ENCODE measurements at places on chromosomes 6 and 20.
A peak's percentile ranks its signal among the peaks of the same experiment; 100 is the strongest.

- DNase-seq = no peak
Observed at GRCh38 chr6:33578588-33579011, 1.5 kb downstream of the BAK1 start.

DNA sequence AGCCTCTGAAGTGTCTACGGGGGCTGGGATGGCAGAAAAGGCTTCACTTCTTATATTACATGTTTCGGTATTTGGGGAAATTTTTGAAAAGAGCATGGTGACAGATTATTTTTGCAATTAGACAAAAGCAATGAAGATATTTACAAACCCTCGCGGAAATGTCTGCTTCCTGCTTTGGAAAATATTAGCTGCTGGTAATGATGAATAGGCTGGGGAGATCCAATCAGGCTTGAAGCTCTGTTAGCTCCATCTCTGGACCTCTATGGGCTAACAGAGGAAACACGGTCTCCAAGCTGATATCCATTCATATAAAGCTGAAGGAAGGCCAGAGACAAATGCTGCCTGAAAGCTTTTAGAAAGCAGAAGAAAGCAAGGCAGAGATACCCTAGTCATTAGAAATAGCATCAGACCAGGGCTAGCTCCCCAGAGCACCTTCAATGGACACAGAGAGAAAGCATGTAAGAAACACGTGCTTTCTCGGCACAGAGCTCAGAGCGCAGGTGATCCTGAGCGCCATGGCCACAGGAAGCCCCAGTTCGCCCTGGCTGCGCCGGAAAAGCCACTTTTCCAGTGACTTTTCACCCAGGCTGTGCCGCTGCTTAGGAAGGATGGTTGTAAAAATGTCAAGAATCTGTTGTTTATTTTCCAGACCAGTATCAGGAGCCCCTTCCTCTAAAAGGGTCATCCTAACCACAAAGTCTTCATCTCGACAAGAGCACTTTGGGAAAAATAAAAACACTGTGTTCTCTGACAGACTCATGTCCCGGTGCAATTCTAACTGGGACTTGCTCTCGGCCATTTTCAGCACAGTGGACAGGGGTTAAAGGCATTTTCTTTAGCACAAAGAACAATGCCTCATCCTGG lies 68.5 kb upstream of the NFATC2 start:
- DNase-seq = no peak

DNA sequence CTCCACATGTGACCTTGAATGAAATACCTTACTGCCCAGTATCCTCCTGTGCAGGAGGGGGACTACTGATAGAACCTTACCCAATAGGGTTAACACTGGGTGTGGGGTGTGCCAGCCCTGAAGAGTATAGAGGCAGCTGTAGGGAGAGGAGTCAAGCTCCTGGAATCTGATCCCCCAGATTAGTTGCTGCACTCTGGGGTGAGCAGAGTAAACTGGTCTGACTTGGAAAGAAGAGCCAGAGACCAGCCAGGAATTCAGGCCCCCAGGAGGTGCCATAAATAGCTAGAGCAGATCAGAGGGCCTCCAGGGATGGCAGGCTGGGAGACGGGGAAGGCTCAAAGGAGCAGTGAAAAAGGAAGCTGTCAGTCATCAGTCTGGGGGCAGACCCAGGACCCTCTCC lies 3.5 kb upstream of the APOBEC2 start:
- DNase-seq = no peak

DNA sequence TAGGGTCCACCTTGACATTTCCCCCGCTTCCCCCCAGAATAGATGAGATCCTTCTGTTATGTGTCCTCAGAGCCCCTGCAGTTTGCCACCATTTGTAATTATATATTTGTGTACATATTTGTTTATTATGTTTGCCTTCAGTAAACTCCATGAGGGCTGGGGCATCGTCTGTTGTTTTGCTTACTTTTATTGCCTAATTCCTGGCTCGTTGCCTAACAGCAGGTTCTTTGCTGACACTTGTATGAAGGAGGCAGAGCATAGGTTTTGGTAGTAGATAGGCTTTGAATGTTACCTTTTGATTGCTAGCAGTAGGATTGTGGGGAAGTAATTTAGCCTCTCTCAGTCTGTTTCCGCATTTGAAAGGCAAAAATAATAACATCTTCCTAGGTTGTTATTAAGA lies 9.9 kb downstream of the MAP3K4 start:
- peak; percentile 17 for DNase-seq

DNA sequence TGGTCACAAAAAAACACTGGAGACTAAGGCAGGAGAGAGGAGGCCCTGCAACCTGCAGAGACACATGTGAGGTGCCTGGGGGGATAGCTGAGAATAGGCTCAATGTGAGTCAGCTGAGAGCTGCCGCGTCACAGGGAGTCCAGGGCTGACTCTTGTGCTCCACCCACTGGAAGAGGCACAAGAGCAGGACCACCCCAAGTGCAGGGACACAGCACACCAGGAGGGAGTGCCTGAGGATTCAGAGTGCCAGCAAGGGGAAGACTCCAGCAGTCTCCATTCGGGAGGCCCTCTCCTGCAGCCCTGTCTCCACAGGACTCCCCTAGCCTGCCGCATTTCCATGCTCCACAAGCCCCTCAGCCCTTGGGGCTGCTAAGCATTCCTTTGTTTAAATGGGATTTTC lies 105.5 kb downstream of the HUS1B start:
- no peak for DNase-seq

All from DMS 273 treated with DMSO at 0.1 percent for 48 hours (cell line).